CD4-positive, CD25-positive, alpha-beta regulatory T cell (primary cell): ENCODE measurements at places on chromosomes 6 and 20.

- DNase-seq: no peak
Measured at GRCh38 chr6:137775720-137776119, 91.3 kb upstream of the TNFAIP3 start.

GRCh38 chr6:41214559-41215238 lies 13.4 kb upstream of the TREML4 start:
- no peak for DNase-seq

DNA sequence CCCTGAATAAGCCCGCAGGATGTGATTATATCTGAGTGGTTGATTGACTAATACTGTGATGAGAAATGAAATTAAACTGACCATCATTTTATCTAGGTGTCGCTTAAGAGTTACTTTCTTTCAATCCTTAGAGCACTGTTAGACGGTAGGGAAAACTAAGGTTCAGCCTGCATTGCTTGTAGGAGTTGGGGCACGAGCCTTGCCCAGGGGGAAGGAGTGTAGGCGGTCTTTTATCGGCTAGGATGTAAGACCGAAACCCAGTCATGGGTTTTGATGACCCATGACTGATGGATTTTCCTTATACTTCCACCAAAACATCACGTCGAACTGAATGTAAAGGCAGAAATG lies 392 bp upstream of the TASP1 start:
- no peak for DNase-seq

GRCh38 chr6:119483908-119484307 lies 134.3 kb upstream of the MAN1A1 start:
- no peak for DNase-seq
